ENCODE measurements at places on chromosomes 2 and 18.
A peak's percentile ranks its signal among the peaks of the same experiment; 100 is the strongest.

DNA sequence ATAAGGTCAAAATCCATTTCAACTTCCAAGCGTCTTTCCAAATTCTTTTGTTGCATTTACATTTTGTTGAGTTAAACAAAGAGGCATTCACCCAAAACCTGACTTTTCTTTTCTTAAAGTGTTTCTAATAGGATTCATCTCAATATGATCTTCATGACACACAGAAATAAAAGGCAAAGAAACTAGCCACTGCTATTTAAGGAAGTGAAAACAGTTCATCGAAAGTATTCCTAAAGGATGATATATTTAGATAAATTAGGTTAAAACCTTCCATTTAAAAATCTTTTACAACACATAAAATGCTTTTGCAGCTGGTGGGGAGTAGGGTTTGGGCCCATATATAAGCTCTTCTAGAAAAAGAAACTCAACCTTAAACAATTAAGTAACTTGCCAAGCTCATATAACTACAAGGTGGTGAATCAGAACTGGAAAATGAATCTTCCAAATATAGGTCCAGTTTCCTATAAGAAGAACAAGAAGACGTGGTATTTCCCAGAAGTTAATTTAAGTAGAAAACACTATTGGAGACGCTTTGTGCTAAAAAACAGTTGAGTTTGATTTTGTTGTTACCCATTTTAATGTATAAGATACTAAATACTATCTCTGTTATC, 336.0 kb upstream of the HNRNPA3 start:
- no peak for DNase-seq

DNA sequence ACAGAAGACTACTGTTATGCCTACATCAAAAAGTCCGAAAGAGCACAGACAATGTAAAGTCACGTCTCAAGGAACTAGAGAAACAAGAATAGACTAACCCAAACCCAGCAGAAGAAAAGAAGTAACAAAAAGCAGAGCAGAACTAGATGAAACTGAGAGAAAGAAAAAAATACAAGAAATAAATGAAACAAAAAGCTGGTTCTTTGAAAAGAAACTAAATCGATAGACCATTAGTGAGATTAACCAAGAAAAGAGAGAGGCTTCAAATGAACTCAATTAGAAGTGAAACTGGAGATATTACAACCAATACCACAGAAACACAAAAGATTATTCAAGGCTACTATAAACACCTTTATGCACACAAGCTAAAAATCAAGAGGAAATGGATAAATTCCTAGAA, 271.8 kb downstream of the MBD2 start:
- no peak for DNase-seq

DNA sequence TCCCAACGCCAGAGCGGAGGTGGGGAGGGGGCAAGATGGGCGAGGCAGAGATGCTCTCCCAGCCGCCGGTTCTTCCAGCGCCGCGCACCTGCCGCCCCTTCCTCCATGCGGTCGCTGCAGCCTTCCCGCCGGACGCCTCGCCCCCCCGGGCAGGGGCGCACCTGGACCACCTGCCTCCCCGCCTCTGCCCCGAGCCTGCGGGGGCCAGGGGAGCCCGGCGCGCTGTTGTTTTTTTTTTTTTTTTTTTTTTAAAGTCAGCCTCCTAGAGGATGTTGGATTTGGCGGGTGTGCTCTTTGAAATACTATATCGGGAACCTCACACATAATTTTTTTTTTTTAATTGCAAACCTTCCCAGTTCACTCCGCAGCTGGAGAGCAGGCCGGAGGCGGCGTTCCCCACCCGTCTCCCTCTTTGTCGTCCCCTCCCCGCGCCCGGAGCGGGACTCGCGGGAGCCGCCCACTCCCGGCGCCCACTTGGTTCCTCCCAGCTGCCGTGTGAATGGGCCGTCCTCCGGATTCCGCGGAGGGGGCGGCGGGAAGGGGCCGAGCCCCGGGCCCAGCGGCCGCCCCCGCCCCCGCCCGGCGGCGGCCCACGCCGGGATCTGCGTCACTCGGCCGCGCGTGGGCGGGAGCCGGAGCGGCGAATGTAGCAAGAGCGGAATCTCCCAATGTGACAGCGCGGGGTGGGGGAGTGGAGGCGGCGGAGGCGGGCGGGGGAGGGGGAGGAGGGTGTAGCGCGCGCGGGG, 421 bp upstream of the NAB1 start:
- DNase-seq: peak; percentile 85

DNA sequence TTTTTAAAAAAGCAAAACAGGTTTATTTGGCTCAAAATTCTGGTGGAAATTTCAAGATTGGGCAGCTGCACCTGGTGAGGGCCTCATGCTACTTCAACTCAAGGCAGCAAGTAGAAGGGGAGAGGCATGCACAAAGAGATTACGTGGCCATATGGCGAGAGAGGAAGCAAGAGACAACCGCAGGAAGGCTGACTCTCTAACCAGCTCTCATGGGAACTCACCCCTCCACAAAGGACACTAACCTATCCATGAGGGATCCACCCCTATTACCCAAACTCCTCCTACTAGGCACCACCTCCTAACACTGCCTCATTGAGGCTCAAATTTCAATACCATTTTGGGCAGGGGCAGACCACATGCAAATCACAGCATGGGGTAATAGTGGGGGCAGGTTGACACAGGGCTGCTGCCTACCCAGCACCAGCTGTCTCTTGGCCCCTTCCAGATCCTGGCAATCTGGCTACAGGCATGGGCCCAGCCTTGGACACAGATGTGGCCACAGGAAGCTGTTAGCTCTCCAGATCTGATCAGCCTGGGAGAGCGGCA, 2.0 kb upstream of the CAPN10 start:
- DNase-seq: no peak

DNA sequence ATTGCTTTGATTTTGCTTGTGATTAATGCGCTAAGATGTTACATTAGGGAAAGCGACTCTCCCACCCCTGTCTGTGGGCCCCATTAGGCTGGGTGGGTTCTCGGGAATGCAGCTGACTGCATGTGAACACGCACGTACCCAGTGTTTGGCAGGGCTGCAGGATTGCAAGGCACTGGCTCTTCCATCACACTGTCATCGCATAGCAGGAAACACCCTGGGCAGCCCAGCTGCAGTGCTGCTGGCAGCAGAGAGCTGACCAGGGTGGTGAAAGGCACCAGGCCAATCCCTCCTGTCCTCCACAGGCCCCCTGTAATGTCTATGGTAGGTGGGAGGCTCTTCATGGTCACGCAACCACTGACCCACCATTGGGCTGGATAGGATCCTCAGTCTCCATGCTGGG, 34.4 kb upstream of the FZD7 start:
- no peak for DNase-seq

DNA sequence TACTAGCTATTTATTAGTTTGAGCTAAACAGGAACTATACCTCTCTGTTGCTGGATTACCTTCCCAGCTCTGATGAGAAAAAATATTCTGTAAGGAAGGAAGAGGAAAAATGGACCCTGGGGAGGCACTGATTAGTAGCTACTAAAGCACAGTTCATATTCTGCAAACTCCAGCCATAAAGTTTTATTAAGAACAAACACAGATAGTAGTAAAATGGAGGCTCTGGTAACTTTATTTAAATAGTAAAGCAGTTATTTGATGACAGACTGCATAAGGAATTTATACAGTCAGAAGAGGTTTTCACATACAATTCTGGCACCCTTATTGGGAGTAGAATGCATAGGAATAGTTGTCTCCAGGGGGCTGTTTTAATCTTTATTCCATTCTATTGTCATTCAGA, 84.1 kb downstream of the XIRP2 start:
- no peak for DNase-seq

GRCh38 chr2:208183526-208183925, 6.3 kb downstream of the C2orf80 start:
- DNase-seq: no peak

DNA sequence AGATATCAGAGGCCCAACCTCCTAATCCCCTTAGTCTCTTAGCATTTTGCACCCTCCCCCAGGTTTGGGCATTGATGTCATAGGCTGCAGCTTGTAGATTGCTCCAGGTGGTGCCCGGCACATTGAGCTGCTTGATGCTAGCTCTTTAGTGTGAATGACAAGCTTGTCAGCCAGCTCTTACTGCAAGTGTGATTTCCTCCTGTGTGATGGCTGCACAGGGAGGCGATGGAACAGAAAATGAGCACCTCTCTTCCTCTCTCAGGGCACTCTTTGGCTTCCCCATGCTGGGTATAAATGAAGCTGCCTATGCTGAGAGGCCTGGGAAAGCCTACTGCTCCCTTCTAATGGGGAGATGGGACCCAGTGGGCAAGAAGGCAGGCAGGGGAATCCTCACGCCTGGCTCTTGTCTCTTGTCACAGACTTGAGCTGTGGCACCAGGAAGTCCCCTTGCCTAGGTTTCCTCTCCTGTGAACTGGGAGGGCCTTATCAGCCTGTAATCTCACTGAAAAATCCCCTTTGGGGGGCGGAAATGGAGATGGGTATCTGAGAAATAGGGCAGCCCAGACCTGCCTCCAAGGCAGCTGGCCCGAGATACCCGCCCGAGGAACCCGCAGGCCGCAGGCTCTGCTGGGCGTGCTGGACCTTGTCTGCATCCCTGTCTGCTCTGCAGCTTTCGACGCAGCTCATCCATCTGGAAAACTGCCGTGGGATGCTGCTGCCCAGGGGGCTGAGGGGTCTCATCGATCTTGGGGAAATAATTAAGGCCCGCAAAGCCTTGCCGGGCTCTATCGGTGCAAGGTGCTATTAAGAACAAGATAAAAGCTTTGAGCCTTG, 163.5 kb upstream of the CXCR4 start:
- no peak for DNase-seq

- DNase-seq: no peak
These were observed 79.4 kb upstream of the TCF7L1 start for GRCh38 chr2:85053802-85054201.

DNA sequence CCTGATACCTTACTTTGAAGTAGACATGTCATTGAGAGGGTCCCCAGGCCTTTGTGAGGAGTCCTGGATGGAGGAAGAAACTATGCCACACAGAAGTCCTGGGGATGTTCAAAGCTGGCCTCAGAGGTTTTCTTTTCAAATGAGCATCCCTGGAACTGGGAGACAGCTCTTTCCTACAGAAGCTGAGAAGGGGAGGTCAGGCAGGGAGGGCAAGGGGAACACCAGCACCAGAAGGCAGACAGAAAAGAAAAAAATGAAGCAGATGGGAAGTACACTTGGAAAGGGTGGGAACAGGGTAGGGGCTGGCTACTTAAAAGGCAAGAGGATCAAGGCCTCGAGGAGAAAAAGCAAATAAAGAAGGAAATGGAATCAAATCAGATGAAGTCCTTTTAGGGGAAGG, 120.0 kb downstream of the FMNL2 start:
- no peak for DNase-seq

- DNase-seq: no peak
These were observed 47.9 kb downstream of the SLC14A1 start for GRCh38 chr18:45771587-45772480.

- DNase-seq: no peak
These were observed 187.1 kb downstream of the PTPRM start for GRCh38 chr18:7754258-7754657.

DNA sequence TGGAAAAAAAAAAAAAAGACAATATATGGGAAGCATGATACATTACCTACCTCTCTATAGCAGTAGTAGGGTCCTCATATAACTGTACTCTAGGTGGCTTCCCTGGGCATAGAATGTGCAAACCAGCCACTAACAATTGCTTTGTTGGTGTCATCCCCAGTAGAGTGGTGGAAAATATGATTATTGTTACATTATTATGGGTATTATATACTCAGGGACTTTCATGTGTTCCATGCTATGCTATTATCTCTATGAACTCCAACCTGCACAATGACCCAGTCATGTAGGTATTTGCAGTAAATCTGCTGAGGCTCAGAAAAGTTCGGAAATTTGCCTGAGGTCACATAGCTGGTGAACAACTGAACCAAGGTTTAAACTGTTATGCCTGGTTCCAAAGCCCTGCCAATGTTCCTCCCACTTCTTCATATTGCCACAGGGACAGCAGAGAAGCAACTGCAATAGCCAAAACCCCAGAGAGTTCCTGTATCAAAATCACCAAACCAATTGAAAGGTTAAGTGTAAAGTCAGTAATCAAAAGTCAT, 52.6 kb upstream of the MAP4K4 start:
- DNase-seq: no peak

GRCh38 chr2:20343128-20343527, 7.5 kb downstream of the PUM2 start:
- no peak for DNase-seq

DNA sequence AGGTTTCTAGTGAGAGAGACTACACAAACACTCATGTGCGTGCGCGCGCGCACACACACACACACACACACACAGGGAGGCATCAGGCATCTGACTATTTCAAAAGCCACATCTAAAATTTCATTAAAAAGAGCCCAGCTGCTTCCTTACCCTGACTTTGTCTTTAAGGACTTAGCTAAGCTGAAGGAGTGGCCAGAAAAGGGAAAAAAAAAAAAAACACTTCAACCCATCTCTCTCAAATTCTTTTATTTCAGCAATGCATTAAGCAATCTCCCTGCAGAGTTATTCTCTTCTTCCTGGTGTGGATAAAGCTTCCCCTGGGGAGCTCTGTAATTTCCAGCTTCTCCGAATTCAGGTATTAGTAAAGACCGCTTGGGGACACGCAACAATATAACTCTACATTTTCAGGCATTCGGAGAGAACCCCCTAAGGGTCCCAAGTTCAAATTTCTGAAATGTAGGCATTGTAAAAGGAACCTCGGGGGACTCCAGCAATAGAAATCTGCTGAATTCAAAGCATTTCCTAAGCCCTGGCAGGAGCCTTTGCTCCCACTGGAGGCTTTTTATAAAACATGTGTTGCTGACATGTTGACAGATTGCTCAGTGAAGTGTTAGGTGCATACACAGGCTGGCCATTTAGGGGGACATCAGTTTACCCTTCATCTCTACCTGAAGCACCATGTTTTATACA, 67.0 kb downstream of the ZNF521 start:
- no peak for DNase-seq

GRCh38 chr18:24368749-24369148, 28.9 kb downstream of the OSBPL1A start:
- DNase-seq: peak; percentile 24

DNA sequence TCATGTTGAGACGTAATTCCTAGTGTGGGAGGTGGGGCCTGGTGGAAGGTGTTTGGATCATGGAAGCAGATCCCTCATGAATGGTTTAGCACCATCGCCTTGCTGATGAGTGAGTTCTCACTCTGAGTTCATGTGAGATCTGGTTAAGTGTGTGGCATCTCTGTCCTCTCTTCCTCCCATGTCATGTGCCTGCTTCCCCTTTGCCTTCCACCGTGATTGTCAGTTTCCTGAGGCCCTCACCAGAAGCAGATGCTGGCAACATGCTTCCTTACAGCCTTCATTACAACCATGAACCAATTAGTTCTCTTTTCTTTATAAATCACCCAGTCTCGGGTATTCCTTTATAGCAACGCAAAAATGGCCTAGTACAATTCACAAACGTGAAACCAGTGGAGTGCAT, 14.6 kb upstream of the MCM6 start:
- no peak for DNase-seq
